ENCODE measurements at places on chromosomes 3 and 15.

GRCh38 chr3:188772886-188773285 lies 398.9 kb upstream of the TPRG1 start:
- DNase-seq, result peak; percentile 89

DNA sequence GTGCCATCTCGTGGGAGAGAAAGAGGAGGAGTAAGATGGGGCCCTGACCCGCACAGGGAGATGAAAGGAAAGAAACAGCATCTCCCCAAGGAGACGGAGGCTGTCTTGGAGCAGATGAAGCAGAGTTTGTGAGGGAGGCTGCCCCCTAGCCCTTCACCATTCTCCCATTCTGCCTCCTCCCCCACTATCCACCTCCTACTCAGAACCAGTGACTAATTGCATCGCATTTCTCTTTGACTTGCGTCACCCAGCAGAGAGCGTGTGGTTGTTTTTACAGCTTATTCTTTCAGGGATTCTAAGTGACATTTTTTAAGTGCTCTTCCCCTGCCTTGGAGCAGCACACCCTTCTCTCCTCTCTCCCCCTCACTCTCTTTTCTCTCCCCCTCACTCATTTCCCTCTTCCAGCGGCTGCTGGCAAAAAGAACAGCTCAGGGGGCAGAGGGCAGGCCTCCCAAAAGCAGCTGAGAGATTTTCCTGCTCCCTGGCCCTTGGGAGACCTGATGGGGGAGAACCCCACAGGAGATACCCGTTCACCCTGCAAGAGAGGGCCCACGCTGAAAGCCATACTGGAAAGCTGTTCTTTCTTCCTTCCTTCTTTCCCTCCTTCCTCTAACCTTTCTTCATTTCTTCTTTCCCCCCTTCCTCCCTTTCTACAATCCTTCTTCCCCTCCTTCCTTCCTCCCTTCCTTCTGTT lies 91.8 kb downstream of the MRPL46 start:
- DNase-seq, result peak; percentile 85

- peak; percentile 91 for DNase-seq
These were observed 118.7 kb downstream of the RPL22L1 start for GRCh38 chr3:170751083-170751898.

DNA sequence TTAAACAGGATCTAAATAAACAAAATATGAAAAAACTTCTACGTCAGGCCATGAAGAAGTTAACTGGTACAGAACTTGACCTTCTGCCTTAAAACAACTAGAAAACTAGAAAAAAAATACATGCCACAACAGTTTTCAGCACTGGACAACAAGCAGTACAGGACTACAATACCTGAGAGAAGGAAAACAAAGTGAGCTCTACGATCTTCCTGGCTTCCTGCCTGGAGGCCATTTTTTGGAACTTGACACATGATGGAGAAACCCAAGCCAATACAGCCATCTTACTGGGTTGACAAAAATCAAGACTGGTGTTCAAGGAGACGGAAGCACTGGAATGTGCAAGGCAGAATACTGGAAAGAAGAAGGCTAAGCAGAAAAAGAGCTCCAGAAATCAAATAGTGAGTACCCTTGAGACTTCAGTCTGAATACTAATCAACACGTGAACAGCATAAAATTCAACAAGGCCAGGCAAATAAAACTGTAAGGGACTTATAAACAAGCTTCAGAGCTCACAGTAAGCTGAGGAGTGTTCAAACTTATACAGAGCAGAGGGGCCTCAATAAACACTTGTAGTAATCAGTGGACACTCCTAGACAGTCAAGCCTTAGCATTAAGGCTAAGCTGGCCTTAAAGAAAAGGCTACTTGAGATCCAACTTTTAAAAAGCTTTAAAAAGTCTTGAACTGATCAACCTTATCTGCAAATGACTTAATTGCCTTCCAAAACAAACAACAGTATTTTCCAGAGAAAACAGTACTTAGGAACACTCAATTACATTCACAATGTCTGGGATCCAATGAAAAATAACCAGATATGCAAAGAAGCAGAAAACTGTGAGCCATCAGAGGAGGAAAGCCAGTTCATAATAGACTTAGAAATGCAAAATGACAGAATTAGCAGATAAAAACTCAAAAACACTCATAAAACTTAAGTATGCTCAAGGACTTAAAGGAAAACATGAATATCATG lies 63.2 kb downstream of the DLG1 start:
- peak; percentile 21 for DNase-seq

GRCh38 chr3:24299806-24300626 lies 194.6 kb downstream of the THRB start:
- DNase-seq, result peak; percentile 74

DNA sequence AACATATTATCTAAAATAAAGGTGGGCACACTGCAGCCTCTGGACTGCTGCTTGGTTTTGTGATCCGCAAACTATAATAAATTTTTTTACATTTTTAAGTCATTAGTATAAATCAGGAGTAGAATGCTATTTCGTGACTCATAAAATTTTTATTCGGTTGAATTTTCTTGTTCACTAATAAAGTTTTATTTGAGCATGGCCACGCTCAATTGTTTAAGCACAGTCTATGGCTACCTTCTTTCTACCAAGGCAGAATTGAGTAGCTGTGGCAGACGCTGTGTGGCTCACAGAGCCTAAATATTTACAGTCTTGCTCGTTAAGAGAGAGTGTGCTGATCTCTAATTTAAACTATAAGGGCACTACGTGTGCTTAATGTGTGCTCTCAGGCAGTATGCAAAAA lies 28.9 kb downstream of the ROBO2 start:
- no peak for DNase-seq

DNA sequence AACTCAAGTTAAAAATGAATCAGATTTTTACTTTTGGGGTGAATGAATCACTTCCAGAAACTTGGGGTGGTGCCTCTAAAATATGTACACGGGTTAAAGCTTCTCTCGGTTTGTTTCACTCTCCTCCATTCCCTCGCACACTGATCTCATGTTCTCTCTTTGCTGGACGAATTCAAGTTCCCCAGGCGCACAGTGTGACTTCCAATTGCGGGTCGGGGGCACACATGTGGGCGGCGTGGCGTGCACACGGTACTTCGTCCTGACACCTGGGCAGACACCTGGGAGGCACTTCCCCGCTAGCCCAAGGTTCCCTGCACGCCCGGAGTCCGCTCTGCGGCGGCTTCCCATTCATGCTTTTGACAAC lies 692 bp downstream of the SCAANT1 start:
- no peak for DNase-seq

- DNase-seq, result peak; percentile 51
These were observed 71.9 kb upstream of the FBN1 start for GRCh38 chr15:48717458-48717857.

- no peak for DNase-seq
These were observed 115.6 kb upstream of the PLXNA1 start for GRCh38 chr3:126867190-126867862.

DNA sequence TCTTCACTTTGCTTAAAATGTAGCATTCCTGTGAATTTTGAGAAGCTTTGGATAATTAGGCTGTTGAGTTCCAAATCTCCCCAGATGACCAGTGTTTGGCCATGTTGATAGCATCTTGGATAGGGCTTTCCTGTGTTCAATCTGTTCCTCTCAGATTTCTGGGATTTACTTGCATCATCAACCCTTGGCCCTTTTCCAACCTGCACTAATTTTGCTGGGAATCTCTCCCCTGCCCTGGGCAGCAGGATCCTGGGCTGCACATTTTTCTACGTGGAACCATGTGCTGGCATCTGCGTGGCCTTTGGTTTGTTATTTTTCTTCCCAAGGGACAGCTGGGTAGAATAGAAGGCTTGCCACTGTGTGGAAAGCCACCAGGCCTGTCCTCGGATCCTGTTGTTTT lies 75.4 kb upstream of the PLXNA1 start:
- peak; percentile 62 for DNase-seq

DNA sequence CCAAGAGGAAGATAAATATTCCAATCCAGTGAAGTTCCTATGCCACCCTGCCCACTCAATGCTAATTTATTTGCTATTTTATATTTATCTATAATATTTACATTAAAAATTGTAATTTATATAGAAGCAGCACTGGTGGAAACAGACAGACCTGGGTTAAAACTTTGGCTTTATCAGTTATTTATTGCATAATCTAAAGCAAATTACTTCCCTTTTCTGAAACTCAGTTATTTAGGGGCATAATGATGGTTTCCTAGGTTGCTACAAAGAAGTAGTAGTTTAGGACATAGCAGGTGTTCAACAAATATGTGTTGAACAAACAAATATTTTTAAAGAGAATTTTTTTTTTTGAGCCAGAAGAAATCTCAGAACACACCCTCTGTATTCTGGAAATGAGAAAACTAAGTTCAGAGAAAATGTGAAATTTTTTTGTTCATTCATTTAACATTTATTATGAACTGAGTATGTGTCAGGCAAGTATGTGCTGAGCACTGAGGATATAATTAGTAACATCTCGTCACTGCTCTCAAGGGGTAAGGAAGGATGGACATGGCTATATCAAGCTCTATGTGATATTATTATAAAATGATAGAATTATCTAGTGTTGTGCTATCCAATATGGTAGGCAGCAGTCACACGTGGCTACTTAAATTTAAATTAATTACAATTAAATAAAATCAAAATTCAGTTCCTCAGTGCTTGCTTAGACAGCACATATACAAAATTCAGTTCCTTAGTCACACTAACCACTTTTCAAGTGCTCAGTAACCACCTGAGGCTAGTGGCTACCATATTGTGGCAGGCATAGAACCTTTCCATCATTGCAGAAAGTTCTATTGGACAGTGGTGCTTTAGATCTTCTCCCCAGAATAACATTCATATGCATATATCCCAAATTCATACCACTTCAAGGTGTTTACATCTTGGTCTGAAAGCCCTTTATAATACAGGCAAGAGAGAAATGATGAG lies 7.0 kb upstream of the UBE2Q2 start:
- DNase-seq, result no peak

- peak; percentile 22 for DNase-seq
These were observed 358.9 kb downstream of the RBMS3 start for GRCh38 chr3:29639578-29640290.

GRCh38 chr3:174619239-174619638 lies 239.9 kb upstream of the NAALADL2 start:
- no peak for DNase-seq

GRCh38 chr3:102020735-102021134 lies 171.4 kb downstream of the NFKBIZ start:
- DNase-seq, result no peak

GRCh38 chr15:74388363-74388951 lies 21.0 kb upstream of the CYP11A1 start:
- no peak for DNase-seq

DNA sequence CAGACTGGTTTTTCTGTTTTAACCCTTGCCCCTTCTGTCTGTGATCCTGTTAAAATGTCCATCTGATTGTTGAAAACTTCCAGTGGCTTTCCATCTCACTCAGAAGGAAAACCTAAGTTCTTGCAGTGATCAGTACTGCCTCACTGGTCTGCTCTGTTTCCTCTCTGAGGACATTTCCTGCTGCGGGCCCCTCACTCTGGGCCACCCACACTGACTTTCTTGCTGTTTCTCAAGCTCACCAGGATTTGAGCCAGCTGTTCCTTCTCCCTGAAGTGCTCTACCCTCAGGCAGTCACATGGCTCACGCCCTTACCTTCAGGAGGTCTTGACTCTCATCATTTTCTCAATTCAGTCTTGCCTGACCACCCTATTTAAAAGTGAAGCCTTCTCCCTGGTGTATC lies 1.8 kb downstream of the GRK7 start:
- no peak for DNase-seq

GRCh38 chr15:75565062-75565970 lies 13.8 kb downstream of the PTPN9 start:
- peak; percentile 45 for DNase-seq

GRCh38 chr3:12323237-12323636 lies 34.4 kb downstream of the PPARG start:
- no peak for DNase-seq

- DNase-seq, result no peak
These were observed 169.0 kb upstream of the TSC22D2 start for GRCh38 chr3:150238995-150239619.

DNA sequence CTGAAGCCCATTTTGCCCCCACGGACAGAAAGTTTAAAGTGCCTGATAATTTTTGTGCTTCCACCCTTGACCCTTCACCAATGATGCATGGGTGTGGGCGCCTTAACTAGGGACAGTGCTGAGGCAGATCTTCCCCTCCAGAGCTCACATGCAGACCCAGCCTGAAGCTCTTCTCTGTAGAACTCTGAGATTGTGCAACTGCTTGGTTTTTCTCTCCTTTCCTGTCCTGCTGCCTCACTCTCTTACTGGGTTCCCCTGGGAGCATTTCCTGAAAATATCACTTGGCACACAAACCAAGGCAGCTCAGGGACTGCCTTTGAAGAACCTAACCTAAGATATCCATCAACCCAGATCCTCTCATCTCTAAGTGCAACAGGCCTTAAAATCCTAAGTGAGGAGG lies 220.3 kb upstream of the STT3B start:
- DNase-seq, result no peak

DNA sequence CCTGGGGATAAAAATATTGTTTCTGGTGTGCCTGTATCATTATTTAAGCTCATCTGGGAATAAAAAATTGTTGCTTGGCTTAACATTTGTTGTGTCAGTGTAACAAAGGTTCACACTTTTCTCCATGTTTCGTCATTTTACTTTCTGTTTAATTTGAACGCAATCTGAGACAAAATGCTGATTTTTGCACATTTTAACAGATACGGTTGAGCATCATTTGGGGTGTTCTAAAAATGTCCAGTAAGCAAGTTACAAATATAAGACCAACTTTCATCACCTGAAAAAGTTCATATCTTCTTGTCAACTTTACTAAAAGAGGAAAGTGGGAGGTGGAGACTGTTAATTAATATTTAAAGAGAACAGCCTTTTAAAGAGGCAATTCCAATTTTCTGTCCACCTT lies 134.8 kb upstream of the CNTN4 start:
- DNase-seq, result no peak

GRCh38 chr15:39511000-39511915 lies 69.6 kb upstream of the THBS1 start:
- peak; percentile 93 for DNase-seq

GRCh38 chr15:98729446-98730042 lies 81.2 kb downstream of the IGF1R start:
- DNase-seq, result peak; percentile 21

DNA sequence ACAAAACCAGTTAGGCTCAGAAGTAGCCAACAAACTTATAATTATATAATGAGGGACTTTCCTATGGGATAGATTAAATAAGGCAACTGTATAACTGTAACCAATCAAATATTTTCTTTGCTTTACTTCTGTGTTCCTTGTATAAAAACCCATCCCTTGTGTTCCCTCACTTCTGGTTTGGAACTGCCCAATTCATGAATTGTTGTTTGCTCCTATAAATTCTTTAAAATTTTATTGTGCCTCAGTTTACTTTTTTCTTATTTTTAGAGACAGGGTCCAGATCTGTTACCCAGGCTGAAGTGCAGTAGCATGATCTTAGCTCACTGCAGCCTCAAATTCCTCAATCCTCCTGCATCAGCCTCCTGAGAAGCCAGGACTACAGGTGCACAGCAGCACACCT lies 155.7 kb downstream of the SMAD6 start:
- no peak for DNase-seq

GRCh38 chr3:79427081-79427480 lies 340.7 kb downstream of the ROBO1 start:
- no peak for DNase-seq
